ENCODE measurements at places on chromosomes 1 and 21.

- DNase-seq = no peak
Observed at GRCh38 chr1:43255438-43256210, 14.2 kb upstream of the TMEM125 start.

GRCh38 chr1:199273837-199274379 lies 635.1 kb downstream of the PTPRC start:
- DNase-seq = no peak

GRCh38 chr1:67741121-67741520 lies 56.1 kb downstream of the GADD45A start:
- DNase-seq = no peak

- DNase-seq = no peak
Observed at GRCh38 chr1:222042120-222042519, 300.2 kb upstream of the DUSP10 start.

DNA sequence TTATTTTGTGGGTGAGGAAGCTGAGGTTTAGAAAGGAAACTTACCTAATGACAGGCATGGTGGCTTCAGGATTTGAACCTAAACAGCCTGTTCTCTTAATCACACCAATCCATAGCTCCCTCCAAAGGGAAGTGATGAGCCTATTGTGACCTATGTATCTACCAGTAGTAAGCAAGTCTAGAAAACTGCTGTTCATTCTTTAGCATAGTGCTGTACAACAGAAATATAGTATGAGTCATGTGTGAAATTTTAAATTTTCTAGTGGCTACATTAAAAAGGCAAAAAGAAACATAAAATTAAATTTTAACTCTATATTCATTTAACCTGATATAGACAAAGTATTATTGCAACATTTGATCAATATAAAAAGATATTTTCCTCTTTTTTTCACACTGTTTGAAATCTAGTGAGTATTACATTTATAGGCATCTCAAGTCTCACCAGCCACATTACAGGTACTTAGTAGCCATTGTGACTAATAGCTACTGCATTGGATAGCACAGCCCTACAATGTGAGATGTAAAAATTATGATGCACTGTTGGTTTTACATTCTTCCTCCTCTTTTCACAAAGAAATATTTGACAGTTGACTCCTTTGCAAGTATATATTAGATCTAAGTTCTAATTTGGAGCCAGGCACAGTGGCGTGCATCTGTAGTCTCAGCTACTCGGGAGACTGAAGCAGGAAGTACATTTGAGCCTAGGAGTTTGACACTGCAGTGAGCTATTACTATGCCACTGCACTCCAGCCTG lies 16.6 kb downstream of the IPO9 start:
- no peak for DNase-seq

- no peak for DNase-seq
Observed at GRCh38 chr1:109307274-109308021, 637 bp upstream of the MYBPHL start.

DNA sequence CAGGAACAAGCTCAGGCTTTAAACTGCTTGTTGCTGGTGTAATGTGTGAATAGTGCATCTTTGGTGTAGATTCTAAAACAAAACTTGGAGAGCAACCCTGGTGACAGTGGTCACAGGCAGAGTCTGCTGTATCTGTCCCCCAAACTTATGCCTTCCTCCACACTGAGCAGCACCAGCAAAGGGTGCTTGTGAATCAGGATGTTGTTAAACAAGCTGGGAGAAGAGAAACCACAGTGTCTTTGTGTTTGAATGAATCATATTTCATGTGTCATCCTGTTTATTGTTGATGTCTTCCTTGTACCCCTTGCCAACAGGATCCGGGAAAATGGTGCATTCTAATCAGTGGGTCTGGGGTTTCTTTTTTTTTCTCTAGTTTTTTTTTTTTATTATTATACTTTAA lies 91.9 kb upstream of the COG2 start:
- no peak for DNase-seq

- DNase-seq = no peak
Observed at GRCh38 chr1:200139661-200140250, 112.2 kb downstream of the NR5A2 start.

- DNase-seq = no peak
Observed at GRCh38 chr21:34989337-34990151, 59.6 kb downstream of the RUNX1 start.

- DNase-seq = no peak
Observed at GRCh38 chr1:201640624-201641023, 101.7 kb downstream of the NAV1 start.

DNA sequence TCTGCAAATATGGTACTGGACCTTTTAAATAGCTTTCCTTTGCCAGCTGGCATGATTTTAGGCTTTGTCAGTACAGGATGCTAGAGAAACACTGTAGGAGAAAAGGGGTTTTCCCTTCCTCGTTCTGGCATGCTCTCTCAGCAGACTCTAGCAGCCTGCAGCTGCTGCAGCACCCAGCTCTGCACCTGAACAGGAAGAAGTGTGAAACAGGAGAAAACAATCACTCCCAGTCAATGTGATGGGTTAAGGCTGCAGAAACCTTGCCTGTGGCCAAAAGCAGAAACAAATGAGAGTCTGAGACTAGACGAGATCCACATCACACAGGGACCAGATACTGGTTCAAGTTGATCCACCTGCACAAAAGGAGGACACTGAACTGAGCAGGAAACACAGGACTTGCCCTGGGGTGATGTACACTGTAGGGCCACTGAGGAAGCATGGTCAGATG lies 21.2 kb downstream of the OVGP1 start:
- DNase-seq = peak; percentile 52

DNA sequence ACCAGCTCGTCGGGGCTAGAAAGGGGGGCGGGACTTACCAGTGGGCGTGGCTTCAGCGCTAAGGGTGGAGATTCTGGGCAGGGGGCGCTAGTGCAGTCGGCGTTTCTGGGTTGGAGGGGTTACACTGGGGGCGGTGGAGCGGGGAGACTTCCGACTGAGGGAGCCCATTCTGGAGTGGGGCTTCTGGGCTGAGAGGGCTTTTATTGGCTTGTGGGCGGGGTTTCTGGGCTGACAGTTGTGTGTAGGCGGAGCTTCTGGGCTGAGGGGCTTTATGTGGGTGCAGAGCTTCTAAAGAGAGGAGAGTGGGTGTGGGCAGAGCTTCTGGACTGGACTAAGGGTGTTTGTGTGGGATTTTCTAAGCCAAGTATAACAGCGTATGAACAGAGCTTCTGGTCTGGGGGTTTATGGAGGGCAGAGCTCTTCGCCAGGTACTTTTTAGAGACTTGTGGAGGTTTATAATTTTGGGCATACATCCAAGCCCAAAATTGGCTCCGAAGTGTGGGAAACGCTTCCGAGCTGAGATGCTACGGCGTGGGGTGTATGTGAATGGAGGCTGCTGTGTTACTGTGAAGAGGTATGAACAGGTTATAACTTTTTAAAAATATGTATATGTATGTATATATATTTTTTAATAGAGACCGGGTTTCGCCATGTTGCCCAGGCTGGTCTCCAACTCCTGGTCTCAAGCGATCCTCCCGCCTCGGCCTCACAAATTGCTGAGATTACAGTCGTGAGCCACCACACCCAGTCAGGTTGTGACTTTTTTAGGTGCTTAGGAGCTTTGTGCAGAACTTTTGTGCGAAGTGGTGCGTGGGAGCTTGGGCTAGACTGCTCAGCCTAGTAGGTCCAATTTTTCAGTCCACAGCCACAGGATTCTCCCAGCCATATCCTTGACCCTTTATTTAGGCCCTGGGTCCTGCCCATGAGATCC lies 825 bp downstream of the TMEM39B start:
- DNase-seq = no peak

DNA sequence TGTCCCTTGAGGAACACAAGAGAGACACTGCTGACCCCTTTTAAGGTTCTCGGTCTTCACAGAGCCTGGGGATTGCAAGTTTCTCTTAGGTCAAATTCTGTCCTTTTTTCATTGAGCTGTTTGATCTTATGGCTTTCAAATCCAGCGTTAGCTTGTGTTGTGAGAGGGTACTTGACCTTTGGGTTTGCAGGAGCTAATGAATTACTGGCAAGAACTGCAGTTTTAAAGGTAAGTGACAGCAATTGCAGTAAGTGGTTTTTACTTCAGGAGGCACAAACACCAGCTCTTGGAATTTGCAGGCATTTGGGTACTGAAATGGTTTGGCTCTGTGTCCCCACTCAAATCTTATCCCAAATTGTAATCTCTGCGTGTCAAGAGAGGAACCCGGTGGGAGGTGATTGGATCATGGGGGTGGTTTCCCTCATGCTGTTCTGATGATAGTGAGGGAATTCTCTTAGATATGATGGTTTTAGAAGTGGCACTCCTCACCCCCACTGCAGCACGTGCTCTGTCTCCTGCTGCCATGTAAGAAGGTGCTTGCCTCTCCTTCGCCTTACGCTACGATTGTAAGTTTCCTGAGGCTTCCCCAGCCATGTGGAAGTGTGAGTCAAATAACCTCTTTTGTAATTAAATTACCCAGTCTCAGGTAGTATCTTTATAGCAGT lies 134.5 kb upstream of the LYPLAL1 start:
- DNase-seq = no peak

GRCh38 chr1:96333522-96334235 lies 387.9 kb upstream of the PTBP2 start:
- no peak for DNase-seq

DNA sequence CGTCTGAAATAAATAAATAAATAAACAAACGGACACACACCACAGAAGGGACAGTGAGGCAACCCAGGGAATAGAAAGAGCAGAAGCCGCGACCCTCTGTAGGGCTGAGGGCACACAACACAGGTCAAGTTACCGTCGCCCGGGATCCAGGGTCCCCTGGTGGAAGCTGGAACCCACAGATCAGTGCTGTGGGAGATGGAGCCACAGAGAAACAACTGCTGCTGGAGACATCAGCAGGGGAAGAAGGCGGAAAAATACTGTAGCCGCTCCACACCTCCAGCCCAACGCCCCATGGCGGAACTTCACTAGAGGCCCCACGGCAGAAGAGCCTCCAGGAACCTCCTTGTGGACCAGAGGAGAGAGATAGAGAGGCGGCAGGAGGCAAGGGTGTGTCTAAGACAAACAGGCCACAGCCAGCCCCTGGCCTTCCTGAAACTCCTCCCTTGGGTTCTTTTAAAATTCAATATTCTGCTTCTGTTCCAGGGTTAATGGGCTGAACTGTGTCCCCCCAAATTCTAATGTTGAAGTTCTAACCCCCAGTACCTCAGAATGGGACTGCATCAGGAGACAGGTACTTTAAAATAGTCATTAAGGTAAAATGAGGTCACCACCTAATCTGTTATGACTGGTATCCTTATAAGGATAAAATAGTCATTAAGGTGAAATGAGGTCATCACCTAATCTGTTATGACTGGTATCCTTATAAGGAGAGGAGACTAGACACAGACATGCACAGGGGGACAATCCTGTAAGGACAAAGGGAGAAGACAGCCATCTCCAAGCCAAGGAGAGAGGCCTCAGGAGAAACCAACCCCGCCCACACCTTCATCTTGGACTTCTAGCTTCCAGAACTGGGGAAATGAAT lies 7.7 kb upstream of the HLCS start:
- no peak for DNase-seq

GRCh38 chr1:244665771-244666217 lies 12.9 kb downstream of the DESI2 start:
- no peak for DNase-seq

DNA sequence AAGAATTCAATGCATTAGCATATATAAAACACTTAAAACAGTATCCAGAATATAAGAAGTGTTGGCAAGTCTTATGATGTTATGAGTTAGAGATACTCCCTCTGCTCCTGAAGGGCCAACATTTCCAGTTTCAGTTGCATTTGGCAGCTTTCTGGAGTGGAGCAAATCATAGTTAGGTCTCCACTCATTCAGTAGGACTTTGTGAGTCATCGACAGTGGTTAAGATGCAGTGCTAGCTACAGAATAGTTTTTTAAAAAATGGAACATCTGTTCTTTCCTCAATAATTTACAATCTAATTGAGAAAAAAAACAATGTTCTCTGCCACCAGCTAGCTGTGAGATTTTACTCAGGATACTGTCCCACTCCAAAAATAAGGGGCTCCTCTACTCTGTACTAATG lies 389.1 kb downstream of the HLX start:
- no peak for DNase-seq

- no peak for DNase-seq
Observed at GRCh38 chr1:229148743-229149142, 122.2 kb upstream of the RAB4A start.

DNA sequence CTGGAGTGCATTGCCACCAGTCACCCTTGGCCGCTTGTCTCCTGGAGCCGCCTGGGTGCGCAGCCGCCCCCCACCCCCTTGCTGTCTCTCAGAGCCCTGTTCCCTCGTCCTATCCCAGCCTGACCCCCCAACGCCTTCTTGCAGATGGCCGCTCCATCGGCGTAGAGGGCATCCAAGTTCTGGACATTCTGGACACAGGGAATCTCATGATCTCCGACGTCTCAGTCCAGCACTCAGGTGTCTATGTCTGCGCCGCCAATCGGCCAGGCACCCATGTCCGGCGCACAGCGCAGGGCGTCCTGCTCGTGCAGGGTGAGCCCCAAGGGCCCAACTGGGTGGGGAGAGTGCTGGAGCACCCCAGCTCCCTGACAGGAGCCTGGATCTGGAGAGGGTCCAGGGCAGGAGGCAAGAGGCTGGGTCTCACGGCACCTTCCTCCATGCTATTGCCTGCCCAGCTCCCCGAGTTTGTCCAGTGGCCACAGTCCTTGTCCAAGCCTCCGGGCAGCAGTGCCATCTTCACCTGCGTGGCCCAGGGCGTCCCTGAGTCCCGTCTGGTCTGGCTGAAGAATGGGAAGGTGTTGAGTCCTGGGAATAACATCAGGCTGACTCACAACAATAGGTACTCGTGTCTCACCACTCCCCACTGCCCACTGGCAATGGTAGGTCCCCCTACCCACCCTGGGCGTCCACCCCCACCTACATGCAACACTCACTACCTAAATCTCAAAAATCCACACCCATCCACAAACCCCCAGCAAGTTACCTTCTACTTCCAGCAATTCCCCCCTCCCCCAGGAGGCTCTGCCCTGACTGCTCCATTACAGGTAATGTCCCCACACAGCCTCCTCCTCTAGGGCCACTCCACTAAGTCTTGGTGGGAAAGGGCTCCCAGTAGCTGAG lies 24.6 kb downstream of the SLC27A3 start:
- no peak for DNase-seq

GRCh38 chr21:45582128-45582527 lies 39.9 kb upstream of the SLC19A1 start:
- no peak for DNase-seq

All from GM19239 (cell line).